ENCODE measurements at places on chromosomes 7 and 10. TPM values are rescaled to one million over a fixed set of nuclear protein-coding genes. Genes with fewer than 3 reads are reported as not detected.

GRCh38 chr10:59303018-59303417 lies 59.3 kb downstream of the FAM13C start:
- H3K27me3 ChIP-seq, result no peaks in the 10 kb centered on the region
- H3K4me3 ChIP-seq, result no peak overlapping the region
- H3K4me1 ChIP-seq, result no peaks in the 10 kb centered on the region
- DNase-seq, result no peak
- H3K36me3 ChIP-seq, result no peaks in the 10 kb centered on the region
- H3K27ac ChIP-seq, result no peak overlapping the region

DNA sequence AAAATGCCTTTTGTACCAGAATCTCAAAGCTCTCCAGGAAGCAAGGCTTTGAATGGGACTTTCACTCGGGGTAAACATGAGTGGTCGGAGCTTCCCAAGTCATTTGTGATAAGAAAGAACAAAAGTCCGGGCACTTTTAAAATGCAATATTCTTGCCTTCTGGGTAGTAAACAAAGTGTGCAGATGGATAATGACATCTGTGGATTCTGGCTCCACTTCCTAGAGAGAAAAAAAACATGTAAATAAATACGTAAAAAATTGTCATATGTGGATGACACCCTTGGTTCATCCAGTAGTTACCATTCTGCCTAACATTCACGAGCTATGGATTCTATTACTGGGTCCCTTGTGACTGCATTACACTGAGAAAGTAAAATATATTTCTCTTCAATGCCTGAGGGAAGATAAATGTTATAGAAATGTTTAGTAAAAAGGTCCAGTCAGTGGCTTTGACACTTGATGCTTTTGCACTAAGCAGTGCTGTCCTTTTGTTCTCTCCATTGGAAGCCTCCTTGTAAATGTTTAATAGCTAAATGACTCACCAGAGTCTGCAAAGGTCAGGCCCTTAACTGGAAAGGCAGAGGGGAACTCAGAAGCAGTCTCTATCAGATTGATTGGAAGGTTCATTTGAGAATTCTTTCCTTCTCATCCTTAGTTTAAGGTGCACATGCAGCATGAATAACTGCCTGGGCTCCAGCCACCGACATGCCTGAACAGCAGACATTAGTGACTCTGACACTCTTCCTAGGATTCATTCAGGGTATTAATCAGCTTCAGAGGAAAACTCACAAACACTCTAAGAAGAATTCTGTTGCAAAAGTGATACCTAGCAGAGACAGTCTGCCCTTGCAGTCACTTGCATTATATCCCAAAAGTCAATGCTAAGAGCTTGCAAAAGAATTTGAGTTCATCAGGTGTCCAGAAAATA lies 11.7 kb upstream of the EDRF1 start:
- no peaks in the 10 kb centered on the region for H3K4me1 ChIP-seq
- peaks cover 3% of the 10 kb centered on the region for H3K36me3 ChIP-seq
- no peak overlapping the region for H3K4me3 ChIP-seq
- no peak overlapping the region for H3K27ac ChIP-seq
- DNase-seq, result no peak

DNA sequence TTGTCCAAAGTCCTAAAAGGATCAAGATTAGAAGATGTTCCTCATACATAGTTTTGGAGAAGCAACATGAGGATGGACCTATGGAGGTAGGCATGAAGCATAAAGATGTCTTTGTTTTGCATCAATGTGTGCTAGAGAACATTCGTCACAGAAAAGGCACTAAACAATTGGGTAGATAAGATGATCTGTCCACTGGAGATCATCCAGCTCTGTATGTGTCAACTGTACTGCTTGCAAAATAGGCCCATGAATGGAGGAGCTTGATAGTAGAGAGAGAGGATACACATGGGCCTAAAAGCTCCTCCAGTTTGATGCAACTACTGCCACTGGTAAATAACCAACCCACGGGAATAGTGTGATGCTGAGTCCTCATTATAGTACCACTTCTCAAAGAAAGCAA lies 286.4 kb upstream of the HGF start:
- H3K4me3 ChIP-seq, result no peak overlapping the region
- no peaks in the 10 kb centered on the region for H3K4me1 ChIP-seq
- no peak for DNase-seq
- no peak overlapping the region for H3K27ac ChIP-seq

DNA sequence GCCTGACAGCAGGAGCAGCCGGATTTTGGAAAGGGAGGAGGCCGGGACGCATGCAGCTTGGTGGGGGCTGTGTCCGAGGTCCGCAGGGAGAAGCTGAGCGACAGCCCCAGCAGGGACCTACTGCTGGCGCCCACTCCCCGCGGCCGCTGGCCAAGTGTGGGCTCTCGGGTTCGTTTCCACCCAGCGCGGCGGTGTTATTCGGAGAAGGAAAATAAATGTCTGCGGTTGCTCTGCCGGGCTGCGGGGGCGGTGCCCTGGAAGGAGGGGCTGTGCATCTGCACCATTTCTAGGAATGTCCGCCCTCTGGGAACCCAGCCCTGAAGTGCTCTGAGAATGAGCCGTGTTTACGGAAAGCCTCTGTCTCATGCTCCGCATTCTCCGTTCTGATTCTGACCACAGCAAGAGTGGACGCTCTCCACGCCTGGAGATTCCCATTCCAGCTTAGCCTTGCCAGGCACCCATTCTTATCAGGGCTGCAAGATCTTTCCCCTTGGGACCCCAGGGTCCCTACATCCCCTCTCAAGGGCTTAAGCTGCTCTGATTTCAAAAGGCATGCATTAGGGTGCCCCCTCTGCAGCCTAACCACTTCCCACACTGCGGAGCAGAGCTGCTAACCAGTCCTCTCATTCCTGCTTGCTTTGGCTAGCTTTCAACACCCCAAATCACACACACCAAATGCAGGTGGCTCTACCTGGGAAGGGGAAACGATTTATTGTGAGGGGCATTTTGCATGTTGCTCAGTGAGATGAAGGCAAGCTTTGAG lies 256.6 kb upstream of the GLI3 start:
- no peak overlapping the region for H3K4me3 ChIP-seq
- peaks cover 29% of the 10 kb centered on the region for H3K27me3 ChIP-seq
- H3K27ac ChIP-seq, result no peak overlapping the region
- peak; percentile 11 for DNase-seq
- peaks cover 3% of the 10 kb centered on the region for H3K4me1 ChIP-seq

- H3K36me3 ChIP-seq, result no peaks in the 10 kb centered on the region
- H3K4me3 ChIP-seq, result no peak overlapping the region
- no peaks in the 10 kb centered on the region for H3K27me3 ChIP-seq
- no peak for DNase-seq
- no peak overlapping the region for H3K27ac ChIP-seq
- H3K4me1 ChIP-seq, result no peaks in the 10 kb centered on the region
Observed at GRCh38 chr7:78493401-78493800, 694.8 kb downstream of the PHTF2 start.

GRCh38 chr10:29183301-29183945 lies 105.4 kb upstream of the LYZL1 start:
- H3K4me1 ChIP-seq, result no peaks in the 10 kb centered on the region
- no peak overlapping the region for H3K27ac ChIP-seq
- H3K27me3 ChIP-seq, result peaks cover 16% of the 10 kb centered on the region
- H3K36me3 ChIP-seq, result no peaks in the 10 kb centered on the region

DNA sequence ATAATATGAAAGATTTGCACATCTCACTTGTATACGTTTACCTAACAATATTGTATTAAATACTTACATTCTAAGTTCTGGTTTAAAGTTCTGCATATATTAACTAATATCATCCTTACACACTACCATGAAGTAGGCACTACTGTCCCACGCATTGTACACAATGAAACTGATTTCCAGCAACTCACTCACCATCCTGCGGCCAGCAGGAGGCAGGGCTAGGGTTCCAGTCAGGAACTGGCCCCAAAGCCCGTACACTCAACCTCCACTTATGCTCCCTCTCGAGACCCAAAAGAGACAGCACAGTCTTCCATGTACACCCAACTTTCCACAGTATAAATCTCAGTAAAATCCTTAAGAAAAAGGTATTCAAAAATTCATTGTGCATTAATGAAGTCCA lies 41.4 kb downstream of the GRID1 start:
- no peak overlapping the region for H3K4me3 ChIP-seq
- no peaks in the 10 kb centered on the region for H3K36me3 ChIP-seq
- no peak for DNase-seq
- peaks cover 4% of the 10 kb centered on the region for H3K27me3 ChIP-seq

GRCh38 chr10:118482393-118483331 lies 112.8 kb downstream of the PRLHR start:
- no peaks in the 10 kb centered on the region for H3K4me1 ChIP-seq
- no peaks in the 10 kb centered on the region for H3K36me3 ChIP-seq
- no peak for DNase-seq
- H3K27ac ChIP-seq, result no peak overlapping the region
- H3K4me3 ChIP-seq, result no peak overlapping the region
- peaks cover 19% of the 10 kb centered on the region for H3K27me3 ChIP-seq

GRCh38 chr10:94199565-94199964 lies 163.2 kb downstream of the NOC3L start:
- DNase-seq, result no peak
- peaks cover 3% of the 10 kb centered on the region for H3K27me3 ChIP-seq
- H3K4me3 ChIP-seq, result no peak overlapping the region
- H3K4me1 ChIP-seq, result no peaks in the 10 kb centered on the region

DNA sequence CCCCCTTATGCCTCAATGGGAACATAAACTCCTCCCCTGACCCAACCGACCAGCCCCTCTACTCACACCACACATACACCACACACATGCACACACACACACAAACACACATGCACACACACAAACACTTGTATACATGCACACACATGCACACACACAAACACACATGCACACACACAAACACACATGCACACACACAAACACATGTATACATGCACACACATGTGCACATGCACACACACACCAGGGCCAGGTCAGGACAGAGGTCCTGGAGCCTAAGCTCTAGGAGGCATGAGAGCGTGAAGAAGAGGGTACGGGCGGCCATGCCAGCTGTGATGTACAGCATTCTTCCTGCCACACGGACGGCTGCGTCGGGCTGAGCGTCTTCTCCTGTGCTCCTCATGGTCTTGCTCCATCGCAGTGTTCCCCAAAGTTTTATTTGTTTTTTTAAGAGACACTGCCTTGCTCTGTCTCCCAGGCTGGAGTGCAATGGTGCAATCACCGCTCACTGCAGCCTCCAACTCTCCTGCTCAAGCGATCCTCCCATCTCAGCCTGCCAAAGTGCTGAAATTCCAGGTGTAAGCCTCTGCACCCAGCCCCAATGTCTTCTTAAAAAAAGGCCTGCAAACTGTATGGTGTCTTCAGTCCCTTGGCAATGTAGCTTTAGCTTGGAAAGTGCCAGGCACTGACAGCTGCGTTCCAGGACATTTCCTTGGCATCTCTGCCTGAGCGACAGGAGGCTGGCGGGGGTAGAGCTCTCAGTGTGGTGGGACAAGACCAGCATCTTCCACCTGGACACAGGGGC lies 38.8 kb upstream of the INPP5A start:
- no peaks in the 10 kb centered on the region for H3K36me3 ChIP-seq
- no peak overlapping the region for H3K27ac ChIP-seq
- DNase-seq, result no peak
- no peaks in the 10 kb centered on the region for H3K4me1 ChIP-seq
- H3K27me3 ChIP-seq, result no peaks in the 10 kb centered on the region

DNA sequence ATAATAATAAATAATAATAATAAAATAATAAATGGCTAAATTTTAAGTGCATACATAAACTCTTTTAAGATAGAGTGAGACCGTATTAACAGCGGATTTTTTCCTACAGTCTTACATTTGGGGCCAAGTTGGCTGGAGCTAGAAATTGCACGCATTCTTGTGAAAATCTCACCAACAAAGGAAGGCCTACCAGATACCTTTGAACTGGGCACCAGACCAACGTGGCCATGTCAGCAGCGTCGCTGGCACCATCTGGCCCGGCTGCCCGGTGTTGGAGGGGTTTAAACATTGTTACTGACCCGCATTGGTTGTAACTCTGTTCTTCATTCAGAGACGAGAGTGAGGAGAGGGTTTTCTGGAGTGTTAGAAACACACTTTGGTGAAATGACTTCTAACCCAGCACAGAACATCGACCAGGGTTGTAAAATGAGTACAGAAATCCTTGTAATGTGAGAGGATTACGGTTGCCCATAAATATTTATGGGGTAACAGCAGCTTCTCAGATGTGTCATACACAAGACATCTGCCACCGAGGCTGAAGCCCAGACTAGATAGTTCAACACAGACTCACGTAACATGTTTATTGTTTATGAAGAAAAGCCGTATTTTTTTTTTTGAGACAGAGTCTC lies 34.6 kb upstream of the UNCX start:
- H3K27me3 ChIP-seq, result peaks cover 11% of the 10 kb centered on the region
- no peak overlapping the region for H3K27ac ChIP-seq
- no peak for DNase-seq
- no peaks in the 10 kb centered on the region for H3K4me1 ChIP-seq
- no peaks in the 10 kb centered on the region for H3K36me3 ChIP-seq

- no peak overlapping the region for H3K4me3 ChIP-seq
- no peaks in the 10 kb centered on the region for H3K36me3 ChIP-seq
- peaks cover 32% of the 10 kb centered on the region for H3K4me1 ChIP-seq
- no peaks in the 10 kb centered on the region for H3K27me3 ChIP-seq
Observed at GRCh38 chr10:132565516-132566209, 28.1 kb downstream of the INPP5A start.

- no peak for DNase-seq
- no peaks in the 10 kb centered on the region for H3K36me3 ChIP-seq
Observed at GRCh38 chr10:117680601-117681000, 138.1 kb downstream of the EMX2 start.

GRCh38 chr7:85162721-85163120 lies 24.1 kb downstream of the SEMA3D start:
- H3K36me3 ChIP-seq, result no peaks in the 10 kb centered on the region
- H3K4me3 ChIP-seq, result no peak overlapping the region
- peaks cover 5% of the 10 kb centered on the region for H3K27me3 ChIP-seq
- no peak for DNase-seq

The ITIH5 gene
- total RNA-seq, result not detected

The SPDYE16 gene
- total RNA-seq, result not detected

The RSPH10B gene
- not detected for total RNA-seq

The LIPN gene
- total RNA-seq, result not detected

The STYXL1 gene
- total RNA-seq, result 28.1 TPM

The HTR7 gene
- total RNA-seq, result 0.10 TPM

The NODAL gene
- not detected for total RNA-seq

Measured in activated naive CD4-positive, alpha-beta T cell treated with anti-CD3 and anti-CD28 coated beads for 36 hours (primary cell).